GM06990 (cell line): ENCODE measurements at places on chromosomes 1 and 21.

- no peak for DNase-seq
These were observed 79.3 kb downstream of the ST6GALNAC3 start for GRCh38 chr1:76153841-76154205.

- no peak for DNase-seq
These were observed 52.9 kb downstream of the KCNAB2 start for GRCh38 chr1:6098303-6099215.

GRCh38 chr1:234660536-234661316 is 50.7 kb upstream of the IRF2BP2 start:
- no peak for DNase-seq

DNA sequence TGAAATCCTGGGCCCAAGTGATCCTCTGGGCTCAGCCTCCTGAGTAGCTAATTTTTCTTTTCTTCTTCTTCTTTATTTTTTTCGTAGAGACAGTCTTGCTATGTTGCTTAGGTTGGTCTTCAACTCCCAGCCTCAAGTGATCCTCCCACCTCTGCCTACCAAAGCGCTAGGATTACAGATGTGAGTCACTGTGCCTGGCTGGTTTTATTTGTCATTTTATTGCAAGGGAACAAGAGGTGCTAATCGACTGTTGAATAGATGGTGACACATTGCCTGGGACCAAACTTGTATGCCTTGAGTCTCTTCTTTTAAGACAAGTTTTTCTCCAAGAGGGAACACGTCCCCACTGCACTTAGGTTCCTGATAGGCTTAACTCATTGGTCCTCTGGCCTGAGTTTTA is 20.0 kb upstream of the KLHDC8A start:
- DNase-seq = no peak

- DNase-seq = no peak
These were observed 12.6 kb downstream of the MAP3K21 start for GRCh38 chr1:233340031-233340555.

DNA sequence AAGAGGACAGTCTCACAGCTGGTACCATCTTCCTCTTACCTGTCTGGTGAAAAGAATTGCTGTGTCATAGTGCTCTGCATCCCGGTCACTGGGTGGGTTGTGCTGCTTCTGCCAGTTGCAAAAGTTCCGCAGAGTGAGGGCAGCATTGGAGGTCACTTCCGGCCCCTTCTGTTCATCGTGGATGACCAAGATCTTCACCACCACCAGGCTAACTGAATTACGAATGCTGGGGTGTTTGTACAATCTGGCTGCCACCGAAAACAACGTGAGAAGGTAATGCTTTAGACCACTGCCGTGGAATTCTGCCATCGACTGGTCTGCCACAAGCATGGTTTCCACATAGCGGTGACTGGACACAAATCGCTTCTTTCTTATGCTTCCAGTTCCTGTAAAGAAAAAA is 2.9 kb downstream of the ADAMTS1 start:
- DNase-seq = no peak

DNA sequence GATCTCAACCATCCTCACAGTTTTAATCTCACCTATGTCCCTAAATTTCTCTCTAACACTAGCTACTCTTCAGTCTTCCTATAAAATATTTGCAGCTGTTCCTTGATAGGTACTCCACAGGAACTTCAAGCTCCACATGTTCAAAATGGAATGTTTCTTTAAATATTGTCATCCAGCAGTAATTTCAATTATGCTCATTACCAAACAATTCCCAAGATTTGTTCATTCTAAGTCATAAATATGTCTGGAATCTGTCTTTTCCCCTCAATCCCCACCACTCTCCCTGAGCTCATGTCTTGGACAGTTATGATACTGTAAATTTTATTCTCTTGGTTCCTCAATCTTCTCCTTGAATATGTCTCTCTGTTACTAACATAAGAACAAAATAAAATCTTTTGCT is 214.4 kb downstream of the NRIP1 start:
- DNase-seq = no peak

GRCh38 chr1:22237433-22238093 is 94.7 kb upstream of the WNT4 start:
- DNase-seq = no peak

- DNase-seq = no peak
These were observed 91.8 kb downstream of the TRIM11 start for GRCh38 chr1:228314658-228315483.

DNA sequence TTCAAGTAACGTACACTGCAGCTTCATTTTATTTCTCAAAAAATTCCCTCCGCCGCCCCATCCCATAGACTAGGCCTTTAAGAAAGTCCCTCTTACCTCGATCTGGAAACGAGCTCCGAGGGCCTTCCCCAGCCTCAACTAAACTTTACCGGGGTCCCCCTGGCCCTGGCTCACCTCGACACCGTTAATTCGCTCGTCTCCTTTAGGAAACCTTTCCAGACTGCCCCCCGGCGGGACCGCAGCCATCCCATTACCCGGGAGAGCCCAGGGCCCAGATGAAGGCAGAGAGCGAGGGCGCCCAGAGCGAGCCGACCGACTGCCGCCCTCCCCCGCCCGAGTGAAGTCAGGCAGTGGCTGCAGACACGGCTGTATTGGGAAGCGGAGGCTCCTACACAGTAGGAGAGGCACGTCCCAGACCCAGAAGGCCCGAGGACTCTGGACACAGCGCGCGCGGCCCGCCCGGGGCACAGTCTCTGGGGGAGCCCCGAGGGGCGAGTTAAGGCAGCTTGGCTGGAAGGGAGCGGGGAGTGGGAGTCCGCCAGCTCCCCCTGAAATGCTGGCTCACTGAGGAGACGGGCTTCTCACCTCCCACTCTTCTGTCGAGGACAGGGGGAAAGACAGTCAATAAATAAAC is 14.6 kb downstream of the SEMA6C start:
- DNase-seq = no peak
